ENCODE measurements at places on chromosomes 5 and 9.
A peak's percentile ranks its signal among the peaks of the same experiment; 100 is the strongest.

DNA sequence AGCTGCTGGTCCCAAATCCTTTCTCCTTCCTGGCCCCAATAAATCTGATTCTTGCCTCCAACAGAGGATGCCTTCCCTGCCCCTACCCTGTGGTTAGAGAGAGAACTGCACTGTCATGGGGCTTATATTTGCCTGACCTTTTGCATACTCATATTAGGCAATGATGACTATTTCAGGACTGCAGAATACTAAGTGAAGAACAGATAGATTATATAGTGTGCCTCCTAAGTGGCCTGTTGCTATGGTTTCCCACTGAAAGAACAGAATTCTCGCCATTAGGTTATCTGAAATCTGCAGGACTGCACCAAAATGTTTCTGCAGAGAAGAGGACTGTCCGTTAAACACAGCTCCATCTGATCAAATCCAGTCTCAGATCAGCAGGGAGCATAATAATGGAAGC is 87.3 kb upstream of the CCNG1 start:
- no peak for DNase-seq

- DNase-seq = no peak
Measured at GRCh38 chr5:159097784-159098602, 1.7 kb downstream of the EBF1 start.

- DNase-seq = no peak
Measured at GRCh38 chr9:93037476-93037971, 21.0 kb upstream of the SUSD3 start.

DNA sequence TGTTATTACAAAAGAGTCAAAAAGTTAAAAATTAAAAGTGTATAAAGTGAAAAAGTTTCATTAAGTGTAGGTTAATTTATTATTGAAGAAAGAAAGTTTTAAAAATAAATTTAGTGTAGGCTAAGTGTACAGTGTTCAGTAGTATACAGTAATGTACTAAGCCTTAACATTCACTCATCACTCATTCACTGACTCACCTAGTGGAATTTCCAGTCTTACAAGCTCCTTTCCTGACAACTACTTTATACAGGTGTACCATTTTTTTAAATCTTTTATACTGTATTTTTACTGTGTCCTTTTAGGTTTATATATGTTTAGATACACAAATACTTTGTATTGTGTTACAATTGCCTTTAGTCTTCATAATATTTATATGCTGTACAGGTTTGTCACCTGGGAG is 530.2 kb upstream of the FAM174A start:
- peak; percentile 21 for DNase-seq

DNA sequence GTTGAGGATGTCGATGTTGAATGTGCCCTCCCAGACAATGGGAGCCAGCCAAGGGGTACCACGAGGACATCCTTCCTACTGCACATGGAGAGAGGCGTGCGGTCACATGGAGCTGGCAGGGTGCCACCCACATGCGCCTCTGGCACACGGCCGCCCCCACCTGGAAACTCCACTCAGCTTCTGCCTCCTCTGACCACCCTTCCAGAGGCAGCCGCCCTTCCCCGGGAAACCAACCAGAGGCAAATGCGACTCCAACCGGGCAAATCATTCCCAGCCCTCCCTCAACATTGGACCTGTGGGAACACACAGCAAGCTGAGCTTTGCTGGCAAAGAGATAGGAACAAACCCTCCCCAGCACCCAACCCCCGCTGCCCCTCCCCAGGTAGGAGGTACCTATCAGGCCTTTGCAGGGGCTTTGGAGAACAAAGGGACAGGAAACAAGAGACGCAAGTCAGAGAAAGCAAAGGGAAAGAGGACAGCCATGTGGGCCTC is 17.5 kb downstream of the ABO start:
- DNase-seq = no peak

DNA sequence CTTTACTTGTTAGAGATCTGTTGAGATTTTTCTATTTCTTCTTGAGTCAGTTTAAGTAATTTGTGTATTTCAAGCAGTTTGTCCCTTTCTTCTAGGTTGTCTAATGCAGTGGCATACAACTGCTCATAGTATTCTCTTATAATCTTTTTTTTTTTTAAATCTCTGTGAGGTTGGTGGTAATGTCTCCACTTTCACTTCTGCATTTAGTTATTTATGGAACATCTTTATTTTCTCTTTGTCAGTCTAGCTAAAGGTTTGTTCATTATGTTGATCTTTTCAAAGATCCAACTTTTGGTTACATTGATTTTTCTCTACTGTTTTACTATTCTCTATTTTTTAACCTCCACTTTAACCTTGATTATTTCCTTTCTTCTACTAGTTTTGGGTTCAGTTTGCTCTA is 13.8 kb downstream of the FOXE1 start:
- DNase-seq = no peak

GRCh38 chr5:179749857-179750508 is 17.4 kb downstream of the MAML1 start:
- no peak for DNase-seq

- no peak for DNase-seq
Measured at GRCh38 chr5:88089719-88090390, 178.8 kb downstream of the TMEM161B start.

- DNase-seq = no peak
Measured at GRCh38 chr5:8981016-8981415, 564.9 kb downstream of the SEMA5A start.

GRCh38 chr5:671459-672328 is 21.5 kb downstream of the TPPP start:
- DNase-seq = no peak

- peak; percentile 81 for DNase-seq
Measured at GRCh38 chr9:109556061-109556460, 58.0 kb upstream of the PTPN3 start.

DNA sequence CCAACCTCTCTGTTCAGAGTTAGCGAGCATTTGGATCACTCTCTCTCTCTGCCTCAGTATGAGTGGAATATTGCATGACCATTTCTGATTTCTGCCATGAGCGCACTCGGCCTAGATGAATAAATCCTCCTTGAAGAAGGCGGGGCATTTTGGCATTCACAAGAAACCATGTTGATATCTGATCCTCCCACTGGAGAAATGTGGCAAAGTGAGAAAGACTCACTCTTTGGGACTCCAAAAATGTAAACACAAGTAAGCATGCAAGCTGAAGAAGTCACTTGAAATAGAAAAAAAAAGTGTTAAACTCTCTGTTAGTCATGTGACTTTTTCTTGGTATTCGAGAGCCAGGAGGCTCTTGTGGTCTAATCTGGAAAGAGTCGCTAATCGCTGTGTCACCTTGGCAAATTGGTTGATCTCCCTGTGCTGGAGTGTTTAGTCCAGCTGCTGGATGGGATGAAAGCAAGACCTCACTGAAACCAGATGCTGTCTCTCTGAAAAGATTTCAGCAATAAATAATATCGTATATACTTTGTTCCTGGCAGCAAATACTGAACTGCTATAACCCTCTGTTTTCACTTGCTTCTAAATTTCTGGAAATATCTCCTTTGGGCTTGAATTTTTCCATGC is 95.5 kb downstream of the GHR start:
- DNase-seq = no peak

DNA sequence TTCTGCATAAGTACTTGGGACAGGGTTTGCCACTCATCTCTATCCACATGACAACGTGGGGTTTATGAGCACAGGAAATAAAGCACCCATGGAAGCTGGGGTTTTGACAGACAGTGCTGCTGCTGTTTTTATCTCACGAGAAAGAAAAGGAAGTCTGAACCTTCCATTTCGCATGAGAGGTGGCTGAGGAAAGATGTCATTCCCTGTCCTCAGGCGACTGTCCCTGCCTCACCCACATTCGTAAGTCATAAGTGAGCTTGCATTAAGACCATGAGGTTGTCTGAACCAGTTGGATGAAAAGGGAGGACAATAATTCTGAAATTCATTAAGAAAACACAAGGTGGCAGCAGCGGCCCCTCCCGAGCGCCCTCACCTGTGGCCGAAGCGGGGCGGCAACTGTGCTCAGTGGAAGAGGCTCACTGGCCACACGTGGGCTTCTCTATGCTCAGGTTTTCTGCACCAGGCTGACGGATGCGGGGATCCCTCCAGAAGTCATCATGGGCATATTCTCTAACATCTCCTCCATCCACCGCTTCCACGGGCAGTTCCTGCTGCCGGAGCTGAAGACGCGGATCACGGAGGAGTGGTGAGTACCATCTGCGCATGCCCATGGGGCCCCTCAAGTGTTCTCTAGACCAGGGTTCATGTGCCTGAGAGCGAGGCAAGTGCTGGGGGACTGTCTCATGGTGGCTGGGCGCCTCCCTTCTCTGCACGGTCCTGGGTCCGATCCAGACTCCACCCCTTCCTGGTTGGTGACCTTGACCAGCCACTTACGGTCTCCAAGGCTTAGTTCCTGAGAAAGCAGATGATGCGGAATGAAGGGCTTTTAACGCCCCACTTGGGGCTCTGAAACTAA is 54.7 kb upstream of the SUSD3 start:
- DNase-seq = no peak

- peak; percentile 90 for DNase-seq
Measured at GRCh38 chr5:95760273-95761191, 29.4 kb downstream of the RHOBTB3 start.

DNA sequence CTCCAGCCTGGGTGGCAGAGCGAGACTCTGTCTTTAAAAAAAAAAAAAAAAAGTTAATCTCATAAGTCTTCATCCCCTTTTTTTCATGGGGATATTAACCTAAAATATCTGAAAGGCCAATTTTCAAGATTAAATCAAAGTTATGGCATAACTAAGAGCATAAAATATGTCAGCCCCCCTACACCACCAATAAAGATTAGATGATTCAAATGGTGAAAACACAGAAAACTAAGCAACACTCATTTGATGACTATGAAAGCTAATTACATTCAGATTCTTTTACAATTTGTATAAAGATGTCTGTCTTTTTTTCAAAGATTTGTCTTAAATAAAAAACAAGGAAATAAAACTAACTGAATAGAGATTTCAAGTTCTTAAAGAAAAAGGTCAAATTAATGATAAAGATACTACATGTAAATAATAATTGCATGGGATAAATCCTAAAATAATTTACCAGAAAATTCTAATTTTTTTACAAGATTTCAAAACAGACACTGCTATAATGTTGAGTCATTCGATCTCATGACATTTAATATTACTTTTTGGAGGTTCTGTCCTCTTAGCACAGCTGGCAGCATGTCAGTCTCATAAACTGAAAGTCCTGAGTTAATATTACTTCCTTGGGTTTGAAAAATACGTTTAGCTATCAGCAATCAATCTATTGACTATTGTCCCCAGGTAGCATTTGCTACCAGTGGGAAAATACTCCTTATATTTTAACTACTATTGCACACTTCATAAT is 112.9 kb downstream of the KIAA0825 start:
- no peak for DNase-seq

DNA sequence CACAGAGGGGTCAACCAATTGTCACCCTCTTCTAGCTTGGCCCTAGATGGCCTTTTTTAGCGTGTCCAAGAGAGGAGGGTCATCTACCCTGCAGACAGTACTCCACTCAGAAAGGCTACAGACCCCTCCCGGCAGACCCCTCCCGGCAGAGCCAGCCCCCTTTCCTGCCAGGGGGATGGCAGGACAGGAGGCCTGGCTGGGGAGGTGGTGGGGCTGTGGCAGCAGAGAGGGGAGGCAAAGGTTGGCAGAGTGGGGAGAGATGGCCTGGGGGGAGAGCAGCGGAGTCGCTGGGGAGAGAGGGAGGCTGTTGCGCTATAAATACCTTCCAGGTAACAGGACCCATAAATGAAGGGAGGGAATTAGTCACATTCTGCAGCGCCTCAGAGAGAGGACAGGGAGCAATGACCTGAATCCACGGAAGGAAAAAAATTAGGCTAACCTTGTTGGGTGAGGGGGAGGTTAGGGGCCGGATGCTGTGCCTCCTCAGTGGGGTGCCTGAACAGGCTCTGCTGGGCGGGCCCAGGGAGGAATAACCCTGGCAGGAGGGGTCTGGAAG is 32.9 kb upstream of the PSD2 start:
- no peak for DNase-seq

- DNase-seq = no peak
Measured at GRCh38 chr9:112823257-112823656, 67.4 kb downstream of the SLC46A2 start.

DNA sequence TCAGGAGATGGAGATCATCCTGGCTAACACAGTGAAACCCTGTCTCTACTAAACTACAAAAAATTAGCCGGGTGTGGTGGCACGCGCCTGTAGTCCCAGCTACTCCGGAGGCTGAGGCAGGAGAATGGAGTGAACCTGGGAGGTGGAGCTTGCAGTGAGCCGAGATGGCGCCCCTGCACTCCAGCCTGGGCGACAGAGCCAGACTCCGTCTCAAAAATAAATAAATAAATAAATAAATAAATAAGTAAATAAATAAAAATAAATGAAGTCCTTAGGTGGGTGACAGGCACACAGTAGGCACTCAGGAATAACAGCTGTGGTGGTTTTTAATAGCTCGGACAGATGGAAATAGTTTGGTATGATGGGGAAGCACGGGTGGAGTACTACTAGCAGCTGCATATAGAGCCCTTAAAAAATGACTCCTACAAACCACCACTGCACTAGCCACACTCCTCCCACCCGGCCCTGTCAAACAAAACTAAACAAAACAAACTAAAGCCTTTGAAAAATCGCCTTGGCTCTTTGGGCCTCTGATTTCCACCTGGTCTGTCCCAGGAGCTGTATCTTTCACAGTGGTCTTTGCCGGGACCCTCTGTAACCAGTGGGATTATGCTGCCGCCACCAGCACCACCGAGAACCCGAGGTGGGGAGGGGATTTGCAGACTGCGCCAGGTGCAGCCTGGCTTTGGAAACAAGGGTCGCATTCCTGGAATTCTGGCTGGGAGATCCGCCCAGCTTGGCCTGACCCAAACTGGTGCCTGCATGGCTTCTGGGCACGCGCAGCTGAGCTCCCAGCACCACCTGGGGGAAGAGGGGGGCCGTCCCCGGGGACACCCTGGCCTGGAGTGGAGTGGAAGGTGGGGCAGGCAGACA is 5.1 kb upstream of the WDR5 start:
- DNase-seq = no peak

GRCh38 chr9:17578911-17579793 is at the start of gene SH3GL2:
Gene SH3GL2, plus strand, starts transcription at chr9:17579066.
- DNase-seq = peak; percentile 7

GRCh38 chr5:58407042-58407719 is 52.7 kb downstream of the PLK2 start:
- DNase-seq = peak; percentile 51

DNA sequence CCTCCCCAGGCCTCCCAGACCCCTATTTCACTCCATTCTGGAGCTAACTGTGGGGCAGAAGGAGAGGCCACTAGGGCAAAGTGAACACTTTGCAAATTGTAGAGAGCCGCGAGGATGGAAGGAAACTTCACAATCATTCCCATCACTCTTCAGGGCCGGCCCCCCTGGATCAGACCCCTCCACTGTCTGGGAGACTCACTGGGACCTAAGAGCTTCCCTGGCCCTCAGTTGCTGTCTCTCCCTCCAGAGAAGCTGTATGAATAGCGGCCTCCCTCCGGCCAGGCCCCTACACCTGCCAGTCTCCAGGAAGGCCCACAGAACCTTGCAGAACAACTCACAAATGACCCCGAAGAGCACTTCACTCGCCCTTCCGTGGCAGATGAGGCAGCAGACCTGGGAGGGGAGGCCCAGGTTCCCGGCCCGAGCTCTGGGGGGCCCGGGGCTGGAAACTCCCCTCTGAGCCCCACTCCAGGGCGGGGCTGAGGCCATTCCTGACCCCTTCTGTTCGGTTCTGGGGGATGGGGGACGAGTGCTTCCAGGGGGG is 141.9 kb upstream of the IER5L start:
- DNase-seq = no peak

GRCh38 chr5:59040804-59041201 is 457.9 kb downstream of the RAB3C start:
- no peak for DNase-seq

Data from kidney epithelial cell (primary cell).